ENCODE measurements at places on chromosomes 5 and 9.

GRCh38 chr5:61186634-61187033 is 24.4 kb upstream of the SMIM15 start:
- DNase-seq = no peak

GRCh38 chr5:37569466-37569865 is 190.3 kb downstream of the WDR70 start:
- no peak for DNase-seq

GRCh38 chr5:95921501-95921900 is 40.1 kb downstream of the ELL2 start:
- no peak for DNase-seq

- no peak for DNase-seq
Measured at GRCh38 chr5:32711681-32712480, 760 bp downstream of the NPR3 start.

GRCh38 chr5:72468024-72468423 is 39.2 kb downstream of the ZNF366 start:
- DNase-seq = no peak

DNA sequence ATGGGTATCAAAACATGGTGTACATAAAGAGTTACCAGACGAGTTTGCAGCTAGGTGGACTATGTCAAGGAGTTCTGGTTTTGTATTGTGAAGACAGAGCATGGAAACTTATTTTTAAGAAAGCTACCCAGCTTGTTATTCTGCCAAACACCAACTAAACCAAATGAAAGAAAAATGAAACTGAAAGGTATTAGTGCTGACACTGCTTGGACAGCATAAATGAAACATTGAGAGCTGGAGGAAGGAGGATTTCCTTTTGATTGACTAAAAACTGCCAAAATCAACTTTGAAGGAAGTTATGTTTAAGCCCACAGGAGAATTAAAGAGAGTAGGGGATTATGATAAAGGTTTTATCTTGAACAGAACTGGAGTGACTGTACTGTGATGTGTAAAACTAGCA is 766.2 kb downstream of the PTPRD start:
- peak; percentile 5 for DNase-seq

DNA sequence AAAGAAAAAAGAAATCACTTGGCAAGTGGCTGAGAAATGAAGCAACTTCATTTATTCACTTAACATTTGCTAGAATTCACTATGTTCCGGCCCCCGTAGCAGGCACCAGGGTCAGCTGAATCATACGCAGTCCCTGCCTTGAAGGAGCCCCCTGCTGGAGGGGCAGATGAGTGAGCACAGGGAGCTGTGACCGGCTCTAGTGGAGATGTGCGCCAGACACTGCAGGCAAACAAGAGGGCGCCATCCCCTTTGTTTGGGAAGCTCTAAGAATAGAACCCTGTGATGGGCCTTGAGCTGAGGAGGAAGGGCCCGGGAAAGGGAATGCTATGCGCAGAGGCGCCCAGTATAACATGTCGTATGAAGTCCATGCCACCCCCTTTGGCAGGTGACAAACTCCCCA is 20.2 kb upstream of the RPL26L1 start:
- DNase-seq = no peak

DNA sequence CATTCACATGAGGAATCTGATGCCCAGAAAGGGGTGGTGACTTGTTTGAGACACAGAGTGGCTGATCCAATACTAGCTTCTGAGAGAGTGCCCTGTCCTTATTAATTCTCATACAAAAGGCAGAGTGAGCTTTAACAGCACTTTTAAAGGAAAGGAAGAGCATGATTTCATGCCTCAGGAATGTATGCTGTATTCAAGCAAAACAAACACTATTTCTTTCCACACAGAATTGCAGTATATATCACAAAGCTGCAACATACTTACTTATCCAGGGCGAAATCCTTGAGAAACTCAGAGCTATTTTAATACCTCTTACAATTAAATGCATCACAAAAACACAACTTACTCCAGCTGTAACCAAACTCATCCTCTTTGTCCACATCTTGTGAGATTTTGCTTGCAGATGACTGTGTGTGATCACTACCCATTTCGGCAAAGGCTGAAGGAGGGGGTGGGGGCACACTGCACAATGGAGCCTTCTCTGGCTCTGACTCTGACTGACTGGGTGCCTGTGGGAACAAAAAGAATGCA is 139.8 kb downstream of the MPDZ start:
- peak; percentile 57 for DNase-seq

- no peak for DNase-seq
Measured at GRCh38 chr5:96609369-96609768, 52.8 kb upstream of the CAST start.

GRCh38 chr9:86978413-86978812 is 31.1 kb upstream of the GAS1 start:
- no peak for DNase-seq

DNA sequence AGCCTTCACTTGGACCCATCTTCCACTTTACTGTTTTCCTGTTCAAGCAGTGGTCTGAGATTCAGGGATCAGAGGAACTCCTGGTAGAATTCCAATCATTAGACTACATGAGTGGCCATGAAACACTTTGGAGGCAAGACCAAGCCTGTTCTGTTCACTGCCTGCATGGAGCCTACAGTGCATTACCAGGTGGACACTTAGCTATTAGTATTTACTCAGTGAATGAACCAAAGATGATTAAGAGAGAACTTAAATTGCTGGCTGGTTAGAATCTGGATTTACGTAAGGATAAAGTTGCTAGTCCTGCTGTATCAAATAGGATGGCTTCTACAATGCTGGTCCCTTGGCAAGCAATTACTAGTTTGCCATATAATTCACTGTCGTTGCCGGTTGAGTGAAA is 245.5 kb downstream of the ARRDC3 start:
- no peak for DNase-seq

- no peak for DNase-seq
Measured at GRCh38 chr9:504921-505740, 290.5 kb downstream of the DOCK8 start.

GRCh38 chr9:109859447-109859846 is 79.4 kb downstream of the PALM2AKAP2 start:
- no peak for DNase-seq

DNA sequence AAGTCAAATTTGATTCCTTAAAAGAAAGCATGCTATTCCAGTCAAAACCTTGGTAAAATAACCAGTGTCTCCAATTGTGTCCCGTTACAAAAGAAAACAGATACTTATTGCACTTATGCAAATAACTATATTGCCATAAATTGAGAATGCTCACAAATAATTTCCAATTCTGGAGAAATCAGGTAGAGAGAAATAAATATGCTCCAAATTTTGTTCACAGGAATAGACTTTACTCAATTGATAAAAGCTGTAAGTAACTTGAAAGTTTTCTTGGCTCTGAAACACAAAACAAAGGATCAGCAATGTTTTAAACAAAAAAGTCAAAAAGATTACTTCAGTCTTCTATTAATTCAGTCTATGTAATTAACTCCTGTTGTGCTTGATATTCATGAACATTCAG is 7.8 kb upstream of the DTWD2 start:
- DNase-seq = no peak

DNA sequence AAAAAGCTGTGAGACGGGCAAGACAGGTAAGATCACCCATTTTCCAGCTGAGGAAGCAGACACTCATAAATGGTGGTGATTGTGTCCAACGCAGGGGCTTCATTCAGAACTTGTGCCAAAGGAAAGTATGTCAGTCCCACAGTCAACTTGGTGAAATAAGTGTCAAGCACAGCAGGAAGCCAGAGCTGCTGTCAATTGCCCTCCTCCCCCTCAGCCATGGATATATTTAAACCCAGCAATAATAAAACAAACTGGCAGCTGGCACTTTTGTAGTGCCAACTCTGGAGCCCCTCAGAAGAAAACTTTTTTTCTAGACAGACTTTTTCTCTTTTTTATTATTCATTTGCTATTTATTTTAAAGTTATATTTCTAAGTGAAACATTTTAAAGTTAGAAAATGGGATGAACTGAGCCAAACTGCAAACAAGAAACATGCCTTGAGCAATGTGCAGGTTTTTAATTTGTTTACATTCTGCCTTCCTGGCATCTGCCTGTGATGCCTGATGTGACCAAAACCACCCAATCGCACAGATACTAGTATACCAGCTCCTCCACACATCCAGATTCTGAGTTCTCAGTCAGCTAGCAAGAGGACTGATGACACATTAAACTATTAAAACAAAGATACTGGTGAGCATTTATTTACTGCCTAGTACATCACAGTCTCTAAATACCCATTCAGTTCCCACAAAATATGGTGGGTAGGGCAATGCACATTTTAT is 17.0 kb downstream of the DMAC1 start:
- DNase-seq = no peak

DNA sequence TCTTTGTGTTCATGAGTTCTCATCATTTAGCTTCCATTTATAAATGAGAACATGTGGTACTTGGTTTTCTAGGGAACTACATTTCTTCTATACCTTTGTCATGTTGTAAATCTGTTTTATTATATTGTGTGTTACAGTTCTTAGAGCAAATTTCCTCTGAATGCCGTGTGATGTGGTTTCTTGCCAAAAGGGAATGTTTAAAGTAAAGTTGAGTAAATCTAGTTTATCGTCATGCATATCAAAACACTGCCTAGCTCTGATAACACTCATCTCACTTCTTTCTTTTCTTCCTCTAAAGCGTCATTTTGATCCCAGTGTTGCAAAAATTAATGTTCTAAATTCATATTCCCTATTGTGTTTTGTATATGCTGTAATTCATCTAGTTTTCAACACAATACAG is 295.4 kb upstream of the HAPLN1 start:
- DNase-seq = no peak

- no peak for DNase-seq
Measured at GRCh38 chr5:178740181-178740557, 9.7 kb upstream of the ZNF354A start.

DNA sequence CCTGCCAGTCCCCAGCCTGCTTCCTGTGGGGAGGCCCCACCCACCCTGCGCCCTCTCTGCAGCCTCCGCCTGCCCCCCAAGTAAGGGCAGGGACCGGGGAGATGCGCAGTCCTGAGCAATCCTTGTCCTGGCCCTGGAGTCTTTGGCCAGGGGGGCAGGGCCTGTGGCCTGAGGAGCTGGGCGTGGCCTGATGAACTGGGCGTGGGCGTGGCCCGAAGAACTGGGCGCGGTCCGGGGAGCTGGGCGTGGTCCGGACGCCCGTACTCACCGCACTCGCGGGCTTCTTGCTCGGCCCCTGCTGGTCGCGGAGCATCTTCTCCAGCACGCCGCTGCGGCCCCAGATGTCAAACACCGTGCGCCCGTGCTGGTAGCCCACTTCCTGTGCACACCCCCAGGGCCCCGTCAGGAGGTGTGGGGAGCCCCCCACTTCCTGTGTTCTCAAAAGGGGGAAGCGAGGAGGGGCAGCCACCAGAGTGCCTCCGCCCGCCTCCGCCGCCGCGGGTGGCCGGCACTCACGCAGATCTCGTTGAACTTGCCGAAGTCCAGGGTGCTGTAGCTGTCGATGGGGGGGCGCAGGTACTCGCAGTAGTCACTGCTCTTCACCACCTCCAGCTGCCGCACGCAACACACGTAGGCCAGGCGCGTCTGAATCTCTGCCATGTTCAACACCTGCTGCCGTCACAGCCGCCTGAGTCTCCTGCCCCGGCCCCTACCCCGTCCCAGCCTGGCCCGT is 2.7 kb upstream of the NSMF start:
- no peak for DNase-seq

DNA sequence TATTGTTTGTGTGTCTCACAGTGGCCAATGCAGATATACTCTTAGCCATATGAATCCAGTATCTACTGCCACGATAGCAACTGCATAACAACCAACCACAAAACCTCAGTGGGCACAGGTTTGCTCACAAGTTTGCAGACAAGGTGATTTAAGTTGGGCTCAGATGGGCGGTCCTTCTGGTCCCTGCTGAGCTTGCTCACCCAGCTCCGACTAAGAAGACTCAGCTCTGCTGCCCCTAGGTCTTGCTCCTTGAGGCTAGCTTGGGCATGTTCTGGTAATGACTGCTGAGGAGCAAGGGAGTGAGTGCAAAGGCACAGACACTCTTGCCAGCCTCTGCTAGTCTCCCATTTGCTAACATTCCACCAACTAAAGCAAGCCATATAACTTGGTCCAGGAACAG is 52.6 kb downstream of the MTX3 start:
- no peak for DNase-seq

DNA sequence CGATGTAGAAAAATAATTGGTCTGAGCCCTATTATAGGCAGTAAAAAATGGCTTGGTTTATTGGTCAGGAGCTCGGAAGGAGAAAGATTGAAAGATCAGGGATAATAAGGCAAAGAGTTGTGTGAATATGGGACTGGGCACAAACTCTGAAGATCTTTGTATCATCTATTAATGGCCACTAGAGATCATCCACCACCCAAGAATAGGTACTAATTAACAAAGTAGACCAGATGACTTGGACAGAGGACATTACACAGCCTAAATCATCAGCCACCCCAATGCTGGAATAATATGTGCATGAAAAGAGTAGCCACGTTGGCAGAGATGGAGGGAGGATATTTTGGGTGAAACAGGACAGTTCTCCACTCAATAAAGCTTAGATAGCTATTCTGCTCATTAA is 364.1 kb downstream of the EFNA5 start:
- DNase-seq = no peak

GRCh38 chr5:1492757-1493156 is 31.0 kb downstream of the LPCAT1 start:
- DNase-seq = no peak

DNA sequence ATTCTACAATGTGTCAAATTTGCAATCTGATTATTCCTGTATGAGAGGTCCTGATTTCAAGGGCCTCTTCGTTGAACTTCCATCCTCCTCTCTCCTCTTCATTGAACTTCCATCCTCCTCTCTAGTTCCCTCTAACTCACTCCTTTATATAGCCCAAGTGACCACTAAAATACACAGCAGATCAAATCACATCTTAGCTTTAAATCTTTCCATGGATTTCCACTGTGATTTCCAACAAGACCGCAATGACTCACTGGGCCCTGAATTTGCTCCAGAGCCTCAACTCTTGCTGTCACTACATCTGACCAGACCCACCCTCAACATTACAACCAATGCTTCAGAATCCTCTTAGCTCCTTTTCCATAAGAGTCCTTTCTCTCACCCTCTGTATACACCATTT is 59.1 kb upstream of the TMEM252 start:
- no peak for DNase-seq

- no peak for DNase-seq
Measured at GRCh38 chr9:121268598-121268850, 562 bp downstream of the GSN start.

DNA sequence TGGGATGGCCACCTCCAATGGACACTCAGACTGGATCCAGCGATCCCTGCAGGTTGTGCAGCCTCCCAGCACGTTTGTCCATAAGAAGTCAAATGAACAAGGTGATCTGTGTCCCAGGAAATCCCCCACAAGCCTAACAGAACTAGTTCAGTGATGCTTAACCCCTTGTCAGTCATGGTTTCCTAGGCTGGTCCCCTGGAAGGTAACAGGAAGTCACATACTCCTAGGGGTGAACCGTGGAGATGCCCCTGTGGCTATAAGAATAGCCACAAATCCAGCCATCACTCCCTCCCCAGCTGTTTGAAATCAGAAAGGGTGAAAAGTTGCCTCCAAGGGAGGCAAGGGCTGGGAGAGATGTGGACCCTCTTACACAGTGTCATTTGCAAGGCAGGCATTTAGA is 22.5 kb downstream of the PAX5 start:
- no peak for DNase-seq

GRCh38 chr5:178331491-178331996 is 98.9 kb upstream of the PHYKPL start:
- DNase-seq = peak; percentile 89

- DNase-seq = no peak
Measured at GRCh38 chr9:109329638-109330258, 8.9 kb upstream of the EPB41L4B start.

GRCh38 chr9:21434202-21435014 is 5.8 kb upstream of the IFNA1 start:
- DNase-seq = peak; percentile 63

Measured in midbrain (tissue), 1 donor.